ENCODE measurements at places on chromosomes 1 and 21.

DNA sequence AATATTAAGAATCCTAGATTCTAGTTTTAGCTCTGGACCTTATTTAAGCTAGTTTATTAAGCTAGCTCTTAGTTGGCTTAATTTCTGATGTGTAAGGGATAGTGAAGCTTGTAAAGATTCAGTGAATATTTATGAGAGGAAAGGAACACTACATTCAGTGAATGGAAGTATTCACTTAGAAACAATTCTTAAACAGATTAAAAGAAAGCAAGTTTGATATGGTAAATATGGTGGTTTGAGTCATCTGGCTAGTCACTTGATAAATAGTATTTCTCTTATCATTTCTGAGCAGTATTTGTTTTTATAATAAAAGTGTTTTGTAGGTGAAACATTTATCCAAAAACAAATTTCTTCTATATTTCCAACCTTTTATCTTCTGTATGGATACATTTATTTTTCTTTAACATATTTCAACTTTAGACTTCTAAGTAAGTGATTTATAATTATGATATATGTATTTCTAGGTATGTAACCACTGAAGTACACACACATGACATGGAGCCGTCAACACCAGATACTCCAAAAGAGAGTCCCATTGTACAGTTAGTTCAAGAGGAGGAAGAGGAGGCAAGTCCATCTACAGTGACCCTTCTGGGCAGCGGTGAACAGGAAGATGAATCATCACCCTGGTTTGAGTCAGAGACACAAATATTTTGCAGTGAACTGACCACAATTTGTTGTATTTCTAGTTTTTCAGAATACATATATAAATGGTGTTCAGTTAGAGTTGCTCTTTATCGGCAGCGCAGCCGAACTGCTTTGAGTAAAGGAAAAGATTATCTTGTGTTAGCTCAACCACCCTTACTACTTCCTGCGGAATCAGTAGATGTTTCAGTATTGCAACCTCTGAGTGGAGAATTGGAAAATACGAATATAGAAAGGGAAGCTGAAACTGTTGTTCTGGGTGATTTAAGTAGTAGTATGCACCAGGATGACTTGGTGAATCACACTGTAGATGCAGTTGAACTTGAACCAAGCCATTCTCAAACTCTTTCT, 55.6 kb downstream of the SUCO start:
- peak overlapping the region; percentile 70 for H3K27ac ChIP-seq
- H3K36me3 ChIP-seq = peaks cover 13% of the 10 kb centered on the region
- peaks cover 50% of the 10 kb centered on the region for H3K4me1 ChIP-seq
- H3K27me3 ChIP-seq = no peaks in the 10 kb centered on the region

GRCh38 chr1:23682946-23683345, 8.7 kb upstream of the RPL11 start:
- no peak overlapping the region for H3K4me3 ChIP-seq
- DNase-seq = no peak
- no peaks in the 10 kb centered on the region for H3K4me1 ChIP-seq
- no peak overlapping the region for H3K27ac ChIP-seq
- peaks cover 7% of the 10 kb centered on the region for H3K27me3 ChIP-seq

- no peaks in the 10 kb centered on the region for H3K4me1 ChIP-seq
- DNase-seq = no peak
- H3K27me3 ChIP-seq = no peaks in the 10 kb centered on the region
Measured at GRCh38 chr1:76820028-76820427, 47.3 kb upstream of the ST6GALNAC5 start.

GRCh38 chr1:154431586-154432373, 26.6 kb downstream of the IL6R start:
- peak overlapping the region; percentile 81 for H3K27ac ChIP-seq
- no peaks in the 10 kb centered on the region for H3K27me3 ChIP-seq
- H3K4me3 ChIP-seq = no peak overlapping the region
- H3K36me3 ChIP-seq = no peaks in the 10 kb centered on the region
- peaks cover 27% of the 10 kb centered on the region for H3K4me1 ChIP-seq
- DNase-seq = peak; percentile 99

- H3K4me3 ChIP-seq = no peak overlapping the region
- no peak overlapping the region for H3K27ac ChIP-seq
- DNase-seq = no peak
- H3K4me1 ChIP-seq = no peaks in the 10 kb centered on the region
- H3K27me3 ChIP-seq = no peaks in the 10 kb centered on the region
Measured at GRCh38 chr21:34011660-34012059, 61.7 kb upstream of the MRPS6 start.

DNA sequence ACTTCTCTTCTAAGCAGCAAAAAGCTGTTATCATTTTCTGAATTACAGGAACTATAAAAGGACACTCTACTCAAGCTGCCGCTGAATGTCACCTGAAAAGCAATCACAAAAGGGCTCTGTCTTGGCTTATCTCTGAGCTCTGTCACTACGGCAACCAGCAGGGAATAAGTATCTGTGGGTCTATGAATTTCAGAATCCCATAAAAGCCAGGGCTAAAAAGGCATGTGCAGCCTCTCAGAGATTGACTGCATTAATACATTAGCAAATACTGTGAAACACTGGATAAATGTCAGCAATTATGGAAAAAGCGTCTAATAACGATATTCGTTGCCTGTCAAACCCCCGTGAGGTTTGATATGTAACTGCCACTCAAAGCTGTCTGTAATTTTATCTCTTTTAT, 210.2 kb upstream of the DMRTA2 start:
- no peaks in the 10 kb centered on the region for H3K4me1 ChIP-seq
- no peaks in the 10 kb centered on the region for H3K27me3 ChIP-seq
- no peak for DNase-seq
- no peaks in the 10 kb centered on the region for H3K36me3 ChIP-seq
- H3K4me3 ChIP-seq = no peak overlapping the region
- no peak overlapping the region for H3K27ac ChIP-seq

- H3K36me3 ChIP-seq = no peaks in the 10 kb centered on the region
- H3K4me1 ChIP-seq = peaks cover 23% of the 10 kb centered on the region
- no peaks in the 10 kb centered on the region for H3K27me3 ChIP-seq
- peak overlapping the region; percentile 70 for H3K4me3 ChIP-seq
- peak overlapping the region; percentile 66 for H3K27ac ChIP-seq
Measured at GRCh38 chr1:207962716-207963426, 51.9 kb upstream of the CD34 start.

DNA sequence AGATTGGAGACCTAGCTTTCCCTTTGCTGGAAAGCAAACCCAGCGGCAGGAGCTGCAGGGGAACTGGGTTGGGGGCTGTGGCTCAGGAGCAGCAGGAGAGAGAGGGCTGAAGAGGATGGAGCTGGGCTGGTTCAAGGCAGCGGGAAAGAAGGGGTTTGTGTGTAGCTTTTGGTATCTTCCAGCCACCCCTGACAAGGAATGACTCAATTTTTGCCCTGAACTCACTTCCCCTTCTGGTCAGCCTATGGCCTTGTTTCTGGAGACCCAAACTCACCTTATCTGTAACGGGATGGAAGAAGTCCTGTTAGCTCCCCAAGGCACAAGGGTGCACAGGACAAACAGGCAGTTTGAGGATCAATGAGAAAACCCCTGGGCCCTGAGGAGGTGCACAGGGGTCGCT, 13.1 kb downstream of the C1orf115 start:
- H3K36me3 ChIP-seq = no peaks in the 10 kb centered on the region
- H3K27me3 ChIP-seq = 0 out of 2 replicates have a peak, but pooled peaks cover 10% of the 10 kb centered on the region
- H3K4me3 ChIP-seq = no peak overlapping the region
- no peak overlapping the region for H3K27ac ChIP-seq
- no peak for DNase-seq
- no peaks in the 10 kb centered on the region for H3K4me1 ChIP-seq

- no peak overlapping the region for H3K27ac ChIP-seq
- H3K36me3 ChIP-seq = no peaks in the 10 kb centered on the region
- H3K27me3 ChIP-seq = no peaks in the 10 kb centered on the region
- no peak for DNase-seq
Measured at GRCh38 chr1:109024646-109025045, 17.3 kb downstream of the WDR47 start.

DNA sequence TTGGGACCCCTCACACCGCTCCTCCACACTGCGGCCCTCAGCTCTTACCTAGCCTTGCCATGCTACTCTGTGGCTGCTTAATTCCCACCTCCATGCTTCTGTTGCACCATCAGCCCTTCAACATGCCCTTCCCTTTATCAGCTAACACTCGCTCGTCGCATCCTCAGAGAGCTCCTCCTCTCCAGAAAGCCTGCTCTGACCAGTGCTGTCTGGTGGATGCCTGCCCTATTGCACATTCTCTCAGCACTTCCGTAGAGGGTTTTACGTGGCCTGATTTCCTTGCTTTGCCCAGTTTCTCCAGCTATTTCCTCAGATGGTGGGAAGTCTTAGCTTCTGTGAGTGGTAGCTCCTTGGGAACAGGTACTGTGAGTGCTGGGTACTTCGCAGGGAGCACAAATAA, 10.3 kb upstream of the LAD1 start:
- peak; percentile 48 for DNase-seq
- no peaks in the 10 kb centered on the region for H3K36me3 ChIP-seq
- H3K4me1 ChIP-seq = no peaks in the 10 kb centered on the region
- no peak overlapping the region for H3K27ac ChIP-seq

DNA sequence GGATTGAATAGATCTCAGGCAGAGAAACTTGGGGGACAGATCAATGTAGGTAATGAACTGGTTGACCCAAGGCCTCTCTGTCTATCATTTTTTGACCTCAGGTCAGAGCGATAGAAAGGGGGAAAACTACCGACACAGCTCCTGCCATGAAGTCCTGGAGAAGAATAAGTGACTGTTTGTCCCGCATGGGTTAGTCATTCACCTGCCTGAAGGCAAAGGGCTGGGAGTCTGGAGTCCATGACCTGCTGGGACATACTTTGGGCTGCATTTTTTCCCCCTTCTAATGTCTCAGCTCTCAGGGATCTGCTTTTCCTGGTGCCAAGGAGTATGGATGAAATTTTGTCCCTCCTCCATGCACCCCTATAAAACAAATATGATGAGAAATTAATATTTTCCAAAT, 1.6 kb upstream of the ROR1 start:
- H3K27me3 ChIP-seq = no peaks in the 10 kb centered on the region
- H3K36me3 ChIP-seq = no peaks in the 10 kb centered on the region
- no peak overlapping the region for H3K27ac ChIP-seq
- H3K4me1 ChIP-seq = peaks cover 12% of the 10 kb centered on the region
- no peak for DNase-seq

DNA sequence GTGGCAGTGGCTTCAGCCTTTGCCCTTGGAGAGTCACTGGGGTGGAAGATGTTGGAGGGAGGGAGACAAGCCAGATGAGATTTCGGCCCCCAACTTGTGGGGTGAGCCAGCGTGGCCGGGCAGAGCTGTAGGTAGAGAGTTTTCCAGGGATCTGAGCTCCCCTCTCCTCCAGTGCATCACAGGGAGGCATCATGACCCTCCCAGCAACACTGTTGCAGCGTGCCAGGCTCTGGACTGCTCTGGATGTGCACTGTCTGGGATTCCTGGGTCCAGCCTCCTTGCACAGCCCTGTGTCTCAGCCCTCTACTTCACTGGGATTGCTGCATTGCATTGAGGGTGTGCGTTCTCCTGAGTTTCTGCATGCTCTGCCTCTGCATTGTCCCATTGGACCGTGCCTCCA, 8.9 kb downstream of the PTPRU start:
- H3K4me1 ChIP-seq = no peaks in the 10 kb centered on the region
- H3K36me3 ChIP-seq = no peaks in the 10 kb centered on the region
- H3K4me3 ChIP-seq = no peak overlapping the region
- H3K27ac ChIP-seq = no peak overlapping the region

GRCh38 chr21:20207335-20207734, 790.9 kb upstream of the NCAM2 start:
- no peaks in the 10 kb centered on the region for H3K27me3 ChIP-seq
- no peak overlapping the region for H3K27ac ChIP-seq
- DNase-seq = no peak
- H3K4me1 ChIP-seq = no peaks in the 10 kb centered on the region

- no peaks in the 10 kb centered on the region for H3K36me3 ChIP-seq
- H3K4me1 ChIP-seq = peaks cover 11% of the 10 kb centered on the region
- no peak overlapping the region for H3K4me3 ChIP-seq
- H3K27me3 ChIP-seq = no peaks in the 10 kb centered on the region
Measured at GRCh38 chr1:163674236-163674635, 352.5 kb downstream of the NUF2 start.

GRCh38 chr21:15062606-15062965, 2.2 kb downstream of the NRIP1 start:
- H3K27me3 ChIP-seq = no peaks in the 10 kb centered on the region
- peak overlapping the region; percentile 83 for H3K27ac ChIP-seq

DNA sequence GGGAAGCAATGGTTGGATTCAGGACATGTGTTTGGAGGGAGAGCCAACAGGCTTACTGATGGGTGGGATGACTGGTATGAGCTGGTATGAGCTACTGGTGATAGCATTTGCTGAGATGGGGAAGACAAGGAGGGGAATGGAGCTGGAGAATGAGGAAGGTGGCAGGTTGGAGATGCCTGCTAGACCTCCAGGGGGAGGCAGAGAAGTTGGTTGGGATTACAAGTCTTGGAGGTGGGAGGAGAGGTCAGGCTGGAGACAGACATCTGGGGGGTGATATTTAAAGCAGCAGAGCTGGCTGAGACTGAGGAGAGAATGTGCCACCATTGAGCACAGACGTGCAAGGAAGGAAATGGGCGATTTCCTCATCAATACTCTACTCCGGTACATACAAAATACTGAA, 31.8 kb upstream of the ENO1 start:
- H3K4me3 ChIP-seq = no peak overlapping the region
- H3K27ac ChIP-seq = no peak overlapping the region
- H3K4me1 ChIP-seq = peaks cover 10% of the 10 kb centered on the region
- no peaks in the 10 kb centered on the region for H3K27me3 ChIP-seq

DNA sequence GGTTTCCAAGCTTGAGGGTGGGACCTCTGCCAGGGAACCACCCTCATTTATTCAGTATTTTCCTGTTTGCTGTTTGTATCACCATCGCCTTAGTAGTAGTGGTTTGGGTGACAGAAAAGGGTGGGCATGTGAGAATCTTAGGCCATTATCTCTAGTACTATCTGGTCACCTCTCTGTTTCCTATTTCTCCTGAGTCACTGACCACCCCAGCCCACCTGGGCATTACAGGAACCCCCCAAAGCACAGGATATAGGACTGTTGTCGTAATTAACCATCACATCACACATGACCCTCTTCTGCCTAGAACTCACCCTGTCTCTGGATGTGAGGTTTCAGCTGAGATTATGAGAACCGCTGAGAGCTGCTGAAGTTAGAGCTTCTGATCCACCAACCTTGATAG, 60.4 kb downstream of the IL23R start:
- H3K4me3 ChIP-seq = no peak overlapping the region
- H3K27me3 ChIP-seq = peaks cover 15% of the 10 kb centered on the region
- no peak for DNase-seq
- no peaks in the 10 kb centered on the region for H3K36me3 ChIP-seq

- H3K27ac ChIP-seq = peak overlapping the region; percentile 73
- DNase-seq = peak; percentile 95
- no peaks in the 10 kb centered on the region for H3K36me3 ChIP-seq
- H3K4me1 ChIP-seq = peaks cover 30% of the 10 kb centered on the region
Measured at GRCh38 chr1:41862384-41863221, 56.1 kb downstream of the HIVEP3 start.

GRCh38 chr1:176617881-176618280, 154.9 kb downstream of the PAPPA2 start:
- peak; percentile 14 for DNase-seq
- H3K27me3 ChIP-seq = no peaks in the 10 kb centered on the region
- H3K27ac ChIP-seq = no peak overlapping the region
- H3K36me3 ChIP-seq = no peaks in the 10 kb centered on the region

Measured in GM23248 (cell line).